Glutamatergic neuron (in vitro differentiated cells): ENCODE measurements at places on chromosomes 2 and 18. TPM values are rescaled to one million over a fixed set of nuclear protein-coding genes. Genes with fewer than 3 reads are reported as not detected.

- DNase-seq = peak; percentile 36
Measured at GRCh38 chr2:117935456-117935855, 78.4 kb downstream of the CCDC93 start.

The PAX3 gene
- 31.2 TPM for total RNA-seq

- no peak for DNase-seq
Measured at GRCh38 chr2:71962911-71963694, 184.6 kb downstream of the CYP26B1 start.

DNA sequence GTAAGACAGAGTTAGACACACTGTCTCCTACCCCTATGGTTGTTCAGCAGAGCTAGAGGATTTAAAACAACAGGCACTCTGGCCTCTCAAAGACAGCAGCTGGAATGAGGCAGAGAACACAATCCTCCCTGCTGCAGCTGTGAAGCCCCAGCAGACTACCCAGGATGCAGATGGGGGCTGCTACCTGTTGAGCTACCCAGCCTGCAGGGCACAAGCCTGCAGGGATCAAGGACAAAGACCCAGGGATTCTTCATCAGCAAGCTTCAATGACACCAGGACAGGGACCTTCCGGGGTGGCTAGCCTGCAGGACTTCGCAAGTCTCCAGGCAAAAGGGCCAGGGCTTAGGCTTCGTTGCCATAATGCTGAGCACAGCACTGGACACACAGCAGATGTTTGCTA lies 27.2 kb downstream of the GALNT14 start:
- DNase-seq = no peak

- no peak for DNase-seq
Measured at GRCh38 chr2:81283081-81283480, 978.5 kb upstream of the LRRTM1 start.

- DNase-seq = no peak
Measured at GRCh38 chr18:51164761-51165281, 32.7 kb downstream of the MEX3C start.

- DNase-seq = no peak
Measured at GRCh38 chr2:207144173-207144785, 21.5 kb downstream of the KLF7 start.

DNA sequence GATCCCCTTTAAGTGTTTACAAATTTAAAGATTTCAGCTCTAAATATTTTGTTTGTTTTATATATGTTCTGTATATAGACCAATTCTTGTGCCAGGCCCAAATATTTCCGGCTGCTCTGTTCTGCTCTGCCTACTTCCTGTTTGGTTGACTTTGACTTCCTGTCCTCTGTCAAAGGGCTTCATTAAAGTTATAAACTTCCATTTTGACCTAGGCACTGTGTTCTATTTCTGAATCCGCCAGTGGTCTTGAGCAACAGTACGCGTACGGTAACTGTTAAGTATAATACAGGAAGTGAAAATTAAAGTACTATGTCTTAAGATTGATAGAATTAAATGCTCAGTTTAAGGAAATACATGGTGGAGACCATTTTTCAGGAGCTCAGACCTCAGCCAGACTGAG lies 13.5 kb upstream of the REL start:
- no peak for DNase-seq

GRCh38 chr2:158113741-158114295 lies 12.1 kb downstream of the UPP2 start:
- no peak for DNase-seq

The G6PC2 gene
- not detected for total RNA-seq

The EPB41L3 gene
- total RNA-seq = 368 TPM

The ALPI gene
- total RNA-seq = not detected

DNA sequence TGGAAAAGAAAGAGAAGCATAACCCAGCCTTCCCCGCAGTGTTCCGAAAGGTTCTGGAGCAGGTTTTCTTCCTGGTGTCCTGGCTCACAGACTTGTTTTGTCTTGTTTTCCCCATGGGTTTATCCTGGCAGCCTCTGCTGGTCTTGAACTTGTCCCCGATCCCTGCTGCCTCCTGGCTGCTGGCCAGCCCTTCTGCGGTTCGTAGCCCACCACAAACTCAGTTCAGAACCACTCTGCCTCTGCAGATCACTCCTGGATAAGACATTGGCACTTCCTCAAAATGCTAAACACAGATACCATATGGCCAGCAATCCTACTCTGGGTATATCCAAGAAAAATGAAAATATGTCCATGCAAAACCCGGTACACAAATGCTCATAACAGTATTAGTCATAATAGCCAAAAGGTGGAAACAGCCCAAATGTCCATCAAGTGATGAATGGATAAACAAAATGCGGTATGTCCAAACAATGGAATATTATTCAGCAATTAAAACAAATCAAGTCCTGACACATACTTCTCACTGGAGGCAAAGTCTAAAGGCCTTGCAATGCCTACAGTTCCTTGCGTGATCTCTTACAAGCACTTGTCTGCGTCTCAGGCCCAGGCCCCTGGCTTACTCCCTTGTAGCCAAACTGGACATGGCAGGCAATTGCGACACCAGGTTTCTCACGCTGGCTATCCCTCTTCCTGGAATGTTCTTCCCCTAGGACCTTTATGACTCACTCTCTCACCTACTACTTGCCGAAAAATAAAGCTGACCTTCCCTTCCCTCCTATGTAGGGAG lies 28.0 kb upstream of the ARHGEF4 start:
- DNase-seq = no peak

- no peak for DNase-seq
Measured at GRCh38 chr2:28643327-28643726, 108.3 kb upstream of the PPP1CB start.

GRCh38 chr18:41761333-41762018 lies 193.6 kb upstream of the PIK3C3 start:
- DNase-seq = no peak

- DNase-seq = no peak
Measured at GRCh38 chr2:53448086-53448485, 319.5 kb upstream of the CHAC2 start.

The RAB17 gene
- total RNA-seq = not detected

The LHCGR gene
- not detected for total RNA-seq

GRCh38 chr2:20566331-20566730 lies 84.6 kb downstream of the HS1BP3 start:
- no peak for DNase-seq

DNA sequence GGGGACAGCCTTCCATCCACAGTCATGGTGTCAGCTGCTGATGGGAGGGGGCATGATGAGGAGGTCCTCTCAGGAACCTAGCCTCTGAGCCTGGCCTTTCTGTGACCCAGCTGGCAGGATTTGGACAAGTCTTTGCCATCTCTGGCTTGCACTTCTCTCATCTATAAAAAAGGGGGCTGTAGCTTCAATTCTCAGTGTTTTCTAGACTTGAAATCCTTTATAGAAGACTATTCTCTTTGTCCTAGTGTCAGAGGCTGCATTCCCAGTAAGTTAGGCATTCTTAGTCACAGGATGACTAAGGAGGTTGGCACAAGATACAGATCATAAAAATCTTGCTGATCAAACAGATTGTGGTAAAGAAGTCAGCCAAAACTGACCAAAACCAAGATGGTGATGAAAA lies 958.5 kb downstream of the CNTNAP5 start:
- DNase-seq = no peak

- DNase-seq = no peak
Measured at GRCh38 chr2:85545780-85546240, 6.8 kb downstream of the MAT2A start.

DNA sequence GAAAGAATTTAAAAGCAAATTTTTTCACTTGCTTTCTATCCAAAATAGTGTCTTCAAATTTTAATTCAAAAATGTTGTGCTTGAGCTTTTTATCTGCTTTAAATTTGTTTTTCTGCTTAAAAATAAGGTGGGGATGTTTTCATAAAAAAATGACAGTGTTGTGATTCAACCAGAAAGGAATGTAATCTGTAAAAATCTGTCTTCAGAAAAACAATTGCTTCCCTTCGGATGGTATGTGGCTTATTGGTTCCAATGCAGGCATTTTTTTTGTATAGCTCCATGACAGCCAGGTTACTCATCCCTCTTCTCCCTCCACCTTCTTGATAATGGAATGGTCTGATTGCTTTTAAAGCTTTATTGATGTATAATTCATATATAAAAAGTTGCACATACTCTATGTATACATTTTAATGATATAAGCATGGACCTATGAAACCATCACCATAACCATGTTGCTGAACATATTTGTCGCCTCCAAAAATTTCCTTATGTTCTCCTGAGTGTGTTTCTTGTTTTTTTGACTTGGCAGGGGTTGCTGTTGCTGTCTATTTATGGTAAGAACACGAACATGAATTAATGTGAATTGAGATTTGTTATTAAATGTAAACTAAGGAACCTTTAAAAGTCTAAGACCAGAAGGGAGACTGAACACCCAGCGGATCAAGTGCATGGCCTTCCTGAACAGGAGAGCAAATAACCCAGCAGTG lies 363.7 kb upstream of the SPHKAP start:
- DNase-seq = no peak

DNA sequence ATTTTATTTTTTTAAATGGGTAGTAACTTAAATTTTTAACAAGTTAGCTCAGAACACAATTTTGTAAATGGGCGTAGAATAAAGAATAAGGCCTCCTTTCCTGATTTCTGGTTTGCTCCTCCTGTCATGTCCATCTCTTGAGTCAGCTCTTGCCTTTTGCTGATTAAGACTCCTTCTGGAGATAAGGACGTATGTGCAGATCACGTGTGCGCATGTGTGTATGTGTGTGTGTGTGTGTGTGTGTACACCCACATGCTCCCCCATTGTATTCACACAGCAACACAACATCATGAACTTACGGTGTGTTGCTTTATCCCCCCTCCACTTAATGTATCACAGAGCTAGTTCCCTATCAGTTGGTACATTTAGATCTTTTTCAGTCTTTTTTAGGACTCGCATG lies 182.9 kb downstream of the PRKCE start:
- no peak for DNase-seq

The ANKRD30BL gene
- total RNA-seq = 0.29 TPM

The VWC2L gene
- total RNA-seq = 0.15 TPM

- DNase-seq = no peak
Measured at GRCh38 chr2:16413285-16413684, 252.3 kb downstream of the CYRIA start.

- peak; percentile 32 for DNase-seq
Measured at GRCh38 chr18:10453261-10453805, 1.1 kb upstream of the APCDD1 start.

GRCh38 chr2:121884511-121884921 lies 129.1 kb downstream of the TSN start:
- no peak for DNase-seq

The DYTN gene
- not detected for total RNA-seq

GRCh38 chr2:146721486-146721885 lies 1123.3 kb upstream of the ACVR2A start:
- DNase-seq = no peak

DNA sequence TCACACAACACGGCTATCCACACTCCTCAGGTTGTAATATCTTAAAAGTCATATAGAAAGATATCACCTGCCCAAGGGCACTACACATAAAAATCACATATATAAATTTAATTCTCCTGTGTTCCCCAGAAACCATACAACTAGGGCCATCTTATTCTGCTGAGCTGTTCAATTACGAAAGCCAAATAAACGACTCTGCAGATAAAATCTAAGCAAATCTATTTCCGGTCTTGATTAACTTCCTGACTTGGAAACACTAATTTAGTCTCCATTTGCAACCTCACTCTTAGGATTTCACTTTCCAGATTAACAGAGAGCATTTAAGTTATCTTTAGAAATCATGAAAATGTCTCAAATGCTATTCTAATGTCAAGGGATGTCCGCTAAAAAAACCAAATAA lies 23.9 kb upstream of the STK17B start:
- DNase-seq = no peak

GRCh38 chr2:153230977-153231376 lies 247.6 kb downstream of the RPRM start:
- peak; percentile 48 for DNase-seq

DNA sequence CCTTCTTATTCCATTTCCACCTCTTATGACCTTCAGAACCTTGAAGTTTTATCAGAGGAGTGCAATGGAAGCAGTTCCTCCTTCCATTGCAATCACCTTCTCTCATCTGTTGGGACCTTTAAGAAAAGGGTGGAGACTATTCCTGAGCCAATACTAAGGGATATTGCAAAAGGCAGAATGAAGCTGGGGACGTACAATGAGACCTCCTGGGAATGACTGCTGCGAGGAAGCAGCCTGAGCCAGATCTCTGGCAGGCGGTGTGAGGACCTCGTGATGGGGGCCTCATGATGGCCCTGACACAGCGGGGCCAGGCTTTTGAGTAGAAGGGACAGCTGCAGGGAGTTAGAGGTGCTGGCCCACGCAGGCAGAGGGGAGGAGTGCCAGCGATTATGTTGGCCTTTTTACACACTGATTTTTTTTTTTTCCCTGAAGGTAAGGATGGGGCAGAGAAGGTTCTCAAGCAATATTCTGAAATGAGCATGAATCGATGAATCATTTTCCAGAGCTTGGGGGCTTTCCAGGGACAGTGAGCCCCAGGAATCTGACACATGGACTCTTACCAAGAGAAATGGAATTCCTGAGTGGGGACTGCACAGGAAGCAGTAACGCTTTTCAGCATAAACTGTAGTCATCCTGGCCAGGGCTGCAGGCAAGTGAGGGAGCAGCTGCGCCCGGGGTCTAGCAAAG lies 40.0 kb upstream of the LAPTM4A start:
- DNase-seq = no peak

The PRSS56 gene
- not detected for total RNA-seq

DNA sequence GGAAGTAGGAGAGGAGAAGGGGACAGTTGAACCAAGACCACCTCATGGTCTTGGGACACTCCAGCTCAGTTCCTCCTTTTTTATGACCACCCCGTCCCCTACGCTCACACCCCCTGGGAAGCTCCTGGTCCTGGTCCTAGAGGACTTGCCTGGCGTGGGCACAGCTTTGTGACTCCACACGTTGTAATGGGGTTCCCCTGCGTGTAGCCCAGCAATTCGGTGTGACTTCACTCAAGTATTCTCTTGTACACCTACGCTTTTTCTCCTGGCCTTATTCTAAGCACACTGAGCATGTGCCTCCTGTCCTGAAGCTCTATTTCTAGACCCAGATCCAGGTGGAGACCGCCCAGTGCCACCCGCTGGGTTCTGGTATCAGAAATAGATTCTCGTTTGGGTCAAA lies 36.1 kb upstream of the B3GNT7 start:
- DNase-seq = no peak

- DNase-seq = no peak
Measured at GRCh38 chr2:100720445-100720844, 99.5 kb upstream of the NPAS2 start.
